ENCODE measurements at places on chromosomes 1 and 21.

DNA sequence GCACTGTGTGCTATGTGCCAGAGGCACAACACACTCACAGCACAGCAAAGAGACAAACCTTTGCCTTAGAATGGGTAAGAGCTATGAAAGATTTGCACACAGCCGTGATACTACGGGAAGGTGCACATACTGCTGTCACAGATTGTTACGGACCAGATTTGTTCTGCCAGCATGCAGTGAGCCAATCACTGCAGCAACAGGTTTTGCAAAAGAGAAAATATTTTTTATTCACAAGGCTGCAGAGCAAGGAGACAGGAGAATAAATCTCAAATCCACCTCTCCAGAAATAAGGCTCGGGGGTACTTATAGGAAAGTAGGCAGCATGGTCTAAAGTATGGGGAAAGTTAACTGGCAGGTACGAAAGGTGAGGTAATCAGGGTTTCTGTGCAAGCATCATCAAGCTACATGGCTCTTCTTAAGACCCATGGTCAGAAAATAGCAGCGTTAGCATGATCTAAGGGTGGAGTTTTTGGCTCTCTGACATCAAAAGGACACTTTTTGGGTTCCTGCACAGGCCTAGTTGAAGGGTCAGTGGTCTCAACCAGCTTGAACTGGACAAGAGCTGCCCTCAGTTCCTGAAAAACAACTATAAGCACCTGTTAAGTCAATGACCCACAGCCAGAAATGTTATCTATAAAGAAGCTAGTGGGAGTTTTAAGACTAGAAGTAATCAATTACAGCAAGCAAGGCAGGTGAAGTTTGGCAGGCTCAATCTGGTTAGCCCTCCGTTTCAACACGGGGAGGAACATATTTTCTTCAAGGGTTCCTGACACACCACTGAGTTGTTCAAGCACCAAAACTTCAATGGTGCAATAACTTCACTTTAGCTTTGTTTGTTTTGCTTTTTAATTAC, 186.0 kb downstream of the SLC35F3 start:
- no peak for DNase-seq

DNA sequence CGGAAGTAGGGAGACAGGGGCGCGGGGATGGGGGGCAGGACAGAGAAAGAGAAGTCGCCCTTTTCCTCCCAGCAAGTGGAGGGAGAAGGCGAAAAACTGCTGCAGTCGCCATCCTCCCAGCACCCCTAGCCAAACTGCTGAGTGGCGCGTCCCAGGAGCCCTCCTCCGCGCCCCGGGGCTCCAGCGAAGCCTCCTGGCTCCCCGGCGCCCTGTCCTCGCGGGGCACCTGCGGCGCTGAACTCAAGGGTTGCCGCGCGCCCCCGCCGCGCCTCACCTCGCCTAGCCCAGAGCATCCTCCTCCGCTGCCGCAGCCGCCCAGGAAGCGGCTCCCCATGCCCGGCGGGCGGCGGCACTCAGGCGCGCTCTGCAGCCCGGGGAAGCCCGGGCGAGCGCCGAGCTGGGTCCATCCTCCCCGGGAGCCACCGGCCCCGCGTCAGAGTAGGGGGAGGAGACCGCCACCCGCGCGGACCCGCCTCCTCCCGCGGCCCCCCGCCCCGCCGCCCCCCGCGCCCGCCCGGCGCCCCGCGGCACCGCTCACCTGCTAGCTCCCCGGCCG, at the start of gene DAB1:
TSS of gene DAB1 (minus strand) at position 405 of the 556 bp plus-strand sequence. CDS start 133,030 bp downstream, outside the sequence.
- DNase-seq, result no peak

- no peak for DNase-seq
Observed at GRCh38 chr1:111937147-111937725, 52.2 kb downstream of the KCND3 start.

GRCh38 chr1:93991271-93991670, 82.0 kb upstream of the GCLM start:
- DNase-seq, result no peak

DNA sequence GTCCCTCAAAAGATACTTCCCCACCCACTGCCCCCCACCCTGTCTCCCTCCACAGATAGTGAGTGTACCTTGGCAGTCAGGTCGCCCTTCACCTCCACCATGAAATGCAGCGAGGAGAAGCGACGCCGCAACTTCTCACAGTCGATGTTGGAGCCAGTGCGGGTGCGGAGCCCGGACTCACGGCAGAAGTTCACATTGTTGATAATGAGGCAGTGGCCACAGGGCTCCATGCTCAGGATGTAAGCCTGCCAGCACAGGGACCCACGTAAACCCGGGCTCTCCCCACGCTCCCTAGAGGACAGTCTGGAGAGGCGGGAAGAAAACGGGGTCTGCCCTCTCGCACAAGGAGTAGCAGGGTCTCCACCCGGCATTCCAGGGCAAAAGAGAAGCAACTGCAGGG, 17.2 kb downstream of the CASP9 start:
- DNase-seq, result no peak

- DNase-seq, result no peak
Observed at GRCh38 chr1:14263225-14263624, 335.3 kb upstream of the KAZN start.

DNA sequence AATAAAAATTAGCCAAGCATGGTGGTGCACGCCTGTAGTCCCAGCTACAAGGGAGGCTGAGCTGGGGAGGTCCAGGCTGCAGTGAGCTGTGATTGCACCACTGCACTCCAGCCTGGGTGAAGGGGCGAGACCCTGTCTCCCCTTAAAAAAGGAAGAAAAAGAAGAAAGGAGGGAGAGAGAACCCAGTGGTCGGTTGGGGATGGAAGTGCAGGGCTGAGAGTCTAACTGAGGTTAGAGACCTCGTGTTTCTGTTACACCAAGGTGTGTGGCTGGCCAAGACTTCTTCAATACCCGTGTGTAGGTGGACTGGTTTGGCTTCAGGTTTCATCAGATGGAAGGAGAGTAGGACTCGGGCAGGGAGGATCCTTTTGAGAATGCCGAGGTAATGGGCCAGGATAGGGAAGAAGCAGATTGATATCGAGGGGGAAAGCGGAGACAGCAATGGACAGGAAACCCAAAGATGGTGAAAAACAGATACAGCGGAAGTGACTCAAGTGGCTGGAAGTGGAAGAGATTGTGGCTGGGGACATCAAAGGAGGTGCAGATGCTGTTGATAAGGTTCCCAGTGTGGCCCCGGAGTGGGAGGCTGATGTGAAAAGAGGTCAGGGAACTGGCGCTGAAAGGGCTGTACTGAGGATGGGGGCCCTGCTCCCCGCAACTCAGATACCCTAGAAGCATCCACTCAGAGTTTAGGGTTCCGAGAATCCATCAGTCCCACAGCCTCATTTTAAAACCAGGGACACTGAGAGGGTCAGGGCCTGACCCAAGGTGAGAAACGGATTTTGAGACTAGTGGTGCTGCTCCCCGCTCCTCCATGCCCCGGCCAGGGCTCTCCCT, 681 bp upstream of the UBXN10 start:
- DNase-seq, result peak; percentile 77

DNA sequence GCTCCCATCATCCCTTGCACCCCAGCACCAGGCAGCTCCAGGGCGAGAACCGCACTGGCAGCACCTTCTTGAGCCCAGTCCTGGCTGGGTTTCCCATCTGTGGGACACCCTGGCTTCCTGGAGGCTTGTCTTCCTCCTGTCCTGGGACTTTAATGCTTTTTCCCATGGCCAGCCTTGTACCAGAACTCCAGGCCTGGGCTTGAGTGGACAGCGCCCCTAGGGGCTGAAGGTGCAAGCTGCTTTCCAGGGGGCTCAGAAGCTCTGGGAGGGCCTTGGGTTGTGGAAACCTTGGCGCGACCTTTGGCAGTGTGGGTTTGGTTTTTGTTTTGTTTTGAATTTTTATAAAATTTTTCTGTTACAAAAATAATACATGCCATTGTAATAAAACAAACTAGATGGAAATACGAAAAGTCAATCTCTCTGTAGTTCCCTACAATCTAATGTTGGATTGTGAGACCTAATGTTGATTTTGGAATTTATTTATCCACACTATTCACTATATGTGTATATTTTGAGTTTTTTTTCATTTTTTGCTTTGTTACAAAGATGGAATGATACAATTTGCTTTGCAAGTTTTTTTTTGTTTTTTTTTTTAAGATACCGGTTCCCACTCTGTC, 33.8 kb upstream of the RPL11 start:
- DNase-seq, result peak; percentile 24

GRCh38 chr1:37017720-37018119, 16.6 kb downstream of the GRIK3 start:
- no peak for DNase-seq

GRCh38 chr1:113392541-113393128, 2.3 kb downstream of the MAGI3 start:
- DNase-seq, result no peak

GRCh38 chr1:54955359-54955758, 25.1 kb upstream of the TMEM61 start:
- no peak for DNase-seq

DNA sequence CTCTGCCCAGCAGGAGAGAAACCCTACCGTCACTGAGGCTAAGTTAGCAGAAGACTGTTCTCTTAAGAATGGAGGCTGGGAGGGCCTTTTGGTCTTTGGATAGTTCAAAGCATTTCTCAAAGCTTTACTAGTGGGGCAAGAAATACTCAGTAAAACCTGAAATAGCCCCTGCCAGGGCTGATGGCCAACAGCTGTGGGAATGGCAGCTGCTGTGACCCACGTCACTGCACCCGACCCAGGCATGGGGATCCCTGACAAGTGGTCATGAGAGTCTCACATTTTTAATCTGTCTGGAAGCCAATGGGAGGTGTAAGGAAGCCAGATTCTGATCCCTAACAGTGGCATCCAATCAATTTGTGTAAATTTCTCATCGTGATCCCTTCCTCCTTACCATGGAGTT, 44.5 kb upstream of the ENAH start:
- no peak for DNase-seq

- no peak for DNase-seq
Observed at GRCh38 chr1:231706934-231707333, 80.3 kb downstream of the DISC1 start.

- DNase-seq, result peak; percentile 62
Observed at GRCh38 chr1:87044840-87045239, 130.4 kb downstream of the HS2ST1 start.

DNA sequence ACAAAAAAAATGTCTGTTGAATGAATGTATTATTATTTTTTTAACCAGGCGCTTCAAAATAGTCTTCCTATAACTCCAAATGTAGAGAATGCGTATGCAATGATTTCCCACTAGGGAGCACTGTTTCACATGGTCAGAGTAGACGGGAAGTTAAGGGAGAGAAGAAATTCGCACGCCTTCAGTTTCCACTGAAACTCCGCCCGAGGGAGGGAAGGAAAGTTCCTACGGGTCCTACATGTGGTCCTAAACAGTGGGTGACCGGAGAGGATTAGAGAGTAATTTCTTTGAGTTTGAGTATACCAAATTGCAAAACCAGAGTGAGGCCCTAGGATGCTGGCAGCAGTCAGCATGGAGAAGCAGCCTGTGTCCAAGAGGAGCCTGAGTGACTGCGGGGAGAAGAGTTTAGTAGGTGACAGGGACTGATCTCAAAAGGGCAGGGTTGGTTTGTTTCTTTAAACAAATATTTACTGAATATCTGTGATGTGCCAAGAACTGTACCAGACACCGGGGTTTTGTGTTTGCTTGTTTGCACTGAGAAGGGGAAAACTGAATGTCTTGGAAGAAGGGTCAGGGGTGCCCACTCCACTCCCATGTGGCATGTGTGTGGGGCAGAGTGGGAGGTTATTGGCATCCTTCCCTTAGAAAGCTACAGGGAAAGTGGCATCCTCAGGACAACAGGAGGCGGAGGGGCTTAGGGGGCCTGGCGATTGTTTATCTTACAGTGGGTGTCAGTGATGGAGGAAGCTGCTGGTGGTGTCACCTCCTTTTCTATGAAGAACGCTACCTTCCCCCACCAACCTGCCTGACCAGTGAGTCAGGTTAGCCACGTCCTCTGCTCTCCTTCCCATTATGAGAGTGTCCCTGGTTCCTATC, 22.8 kb downstream of the RNU5D-1 start:
- peak; percentile 64 for DNase-seq

GRCh38 chr1:55578646-55579045, 363.5 kb upstream of the USP24 start:
- no peak for DNase-seq

- no peak for DNase-seq
Observed at GRCh38 chr1:184417916-184418315, 31.1 kb downstream of the C1orf21 start.

DNA sequence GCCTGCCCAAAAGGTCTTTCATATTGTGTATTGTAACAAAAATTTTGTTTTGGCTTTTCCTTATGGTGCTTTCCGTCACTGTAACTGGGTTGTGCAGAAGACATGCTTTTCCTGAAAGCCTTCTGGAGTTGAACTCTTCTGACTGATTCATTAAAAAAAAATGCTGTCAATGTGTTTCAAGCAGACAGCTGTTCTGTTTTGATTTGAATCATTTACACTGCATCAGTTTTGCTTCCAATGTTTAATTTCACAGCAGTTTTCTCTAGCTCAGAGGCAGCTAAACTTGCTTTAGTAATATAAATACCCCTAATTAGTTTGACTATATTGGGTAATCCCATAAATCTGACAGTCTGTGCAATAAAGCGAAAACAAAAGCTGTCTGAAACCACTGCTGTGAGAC, 7.9 kb downstream of the UTP11 start:
- no peak for DNase-seq

DNA sequence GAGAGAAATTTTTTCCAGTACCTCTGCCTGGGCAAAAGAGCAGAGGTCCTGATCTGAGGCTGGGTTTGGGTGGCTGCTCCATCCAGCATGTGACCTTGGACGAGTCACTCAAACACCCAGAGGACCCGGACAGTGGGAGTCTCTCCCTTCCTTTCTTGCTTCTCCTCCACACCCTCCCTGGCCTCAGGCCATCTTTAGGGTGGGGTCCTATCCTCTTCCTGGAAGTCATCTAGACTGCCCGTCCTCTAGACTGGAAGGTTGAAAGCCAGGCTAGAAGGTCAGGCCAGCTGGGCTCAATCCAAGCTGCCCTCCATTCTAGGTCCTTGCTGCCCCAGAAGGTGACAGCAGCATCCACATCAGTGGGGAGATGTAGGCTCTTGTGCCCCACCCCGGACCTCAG, 599.5 kb downstream of the MATN1 start:
- no peak for DNase-seq

GRCh38 chr21:41833497-41834115, 45.5 kb downstream of the PRDM15 start:
- no peak for DNase-seq

DNA sequence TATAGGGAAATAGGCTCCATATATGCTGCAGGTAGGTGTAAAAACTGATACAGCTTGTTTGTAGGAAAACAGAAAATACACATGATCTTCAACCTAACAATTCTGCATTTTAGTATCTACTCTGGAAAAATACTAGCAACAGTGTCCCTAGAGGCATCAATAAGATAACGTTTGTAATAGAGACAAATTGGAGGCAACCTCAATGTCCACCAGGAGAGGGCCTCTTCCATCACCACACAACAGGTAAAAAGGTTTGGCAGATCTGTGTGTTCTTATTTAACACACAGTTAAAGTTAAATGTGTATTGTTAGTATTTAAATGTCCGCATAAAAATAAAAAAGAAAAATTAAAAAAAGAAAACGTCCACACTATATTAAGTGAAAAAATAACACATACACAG, 5.4 kb downstream of the EIF2D start:
- DNase-seq, result no peak
